ENCODE measurements at places on chromosomes 7 and 10.

- no peak for DNase-seq
Observed at GRCh38 chr10:106341356-106341755, 823.1 kb downstream of the SORCS1 start.

DNA sequence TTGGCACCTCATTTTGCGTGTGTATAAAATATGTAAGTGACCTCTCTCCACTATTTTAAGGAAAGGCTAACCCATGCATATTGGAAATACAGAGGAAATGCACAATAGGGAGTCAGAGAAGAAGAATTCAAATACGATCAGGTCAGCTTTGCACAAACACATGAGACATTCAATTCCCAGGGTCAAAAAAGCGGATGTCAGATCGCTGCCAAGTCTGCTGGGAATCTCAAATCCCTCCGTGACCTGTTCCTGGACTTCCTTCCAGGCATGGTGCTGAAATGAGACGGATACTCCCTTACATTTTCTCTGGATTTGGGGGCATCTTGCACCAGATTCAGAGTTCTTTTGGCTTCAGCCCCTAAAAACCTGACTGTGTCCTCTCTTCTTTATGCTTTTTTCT is 91.9 kb upstream of the PRKCQ start:
- no peak for DNase-seq

DNA sequence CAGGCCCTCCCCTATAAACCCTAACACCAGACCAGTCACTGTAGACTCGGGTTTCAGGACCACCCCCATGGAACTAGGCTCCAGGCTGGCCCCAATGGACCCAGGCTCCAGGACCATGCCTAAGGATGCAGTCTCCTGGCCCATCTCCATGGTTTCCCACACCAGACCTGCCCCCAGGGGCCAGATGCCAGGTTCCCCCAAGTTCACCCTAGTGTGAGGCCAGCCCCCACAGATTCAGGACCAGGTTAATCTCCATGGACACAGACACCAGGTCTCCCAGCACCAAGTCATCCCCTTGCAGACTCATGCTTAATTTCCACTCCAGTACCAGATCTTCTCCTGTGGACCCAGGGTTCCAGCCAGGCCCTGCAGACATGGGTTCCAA is 103.8 kb upstream of the LANCL2 start:
- no peak for DNase-seq

GRCh38 chr10:49827297-49827696 is 65.2 kb upstream of the OGDHL start:
- no peak for DNase-seq

Data from fibroblast of skin of scalp (primary cell).